ENCODE measurements at places on chromosomes 11 and 22. TPM values are rescaled to one million over a fixed set of nuclear protein-coding genes. Genes with fewer than 3 reads are reported as not detected.

Gene RAG1
- total RNA-seq, result 0.90 TPM

Gene BCO2
- total RNA-seq, result 13.8 TPM

Gene TMEM45B
- total RNA-seq, result 16.1 TPM

Gene DKK3
- 11.9 TPM for total RNA-seq

Gene VWCE
- total RNA-seq, result 0.47 TPM

Gene POU2AF2
- total RNA-seq, result 0.35 TPM

Gene PATE2
- not detected for total RNA-seq

Gene SLC15A3
- 6.8 TPM for total RNA-seq

Gene METTL15
- total RNA-seq, result 19.4 TPM

Gene THRSP
- not detected for total RNA-seq

Measured in Calu3 (cell line).